ENCODE measurements at places on chromosomes 7 and 10.
A peak's percentile ranks its signal among the peaks of the same experiment; 100 is the strongest.

GRCh38 chr10:79038104-79038840 lies 30.5 kb upstream of the ZMIZ1 start:
- no peak for DNase-seq

DNA sequence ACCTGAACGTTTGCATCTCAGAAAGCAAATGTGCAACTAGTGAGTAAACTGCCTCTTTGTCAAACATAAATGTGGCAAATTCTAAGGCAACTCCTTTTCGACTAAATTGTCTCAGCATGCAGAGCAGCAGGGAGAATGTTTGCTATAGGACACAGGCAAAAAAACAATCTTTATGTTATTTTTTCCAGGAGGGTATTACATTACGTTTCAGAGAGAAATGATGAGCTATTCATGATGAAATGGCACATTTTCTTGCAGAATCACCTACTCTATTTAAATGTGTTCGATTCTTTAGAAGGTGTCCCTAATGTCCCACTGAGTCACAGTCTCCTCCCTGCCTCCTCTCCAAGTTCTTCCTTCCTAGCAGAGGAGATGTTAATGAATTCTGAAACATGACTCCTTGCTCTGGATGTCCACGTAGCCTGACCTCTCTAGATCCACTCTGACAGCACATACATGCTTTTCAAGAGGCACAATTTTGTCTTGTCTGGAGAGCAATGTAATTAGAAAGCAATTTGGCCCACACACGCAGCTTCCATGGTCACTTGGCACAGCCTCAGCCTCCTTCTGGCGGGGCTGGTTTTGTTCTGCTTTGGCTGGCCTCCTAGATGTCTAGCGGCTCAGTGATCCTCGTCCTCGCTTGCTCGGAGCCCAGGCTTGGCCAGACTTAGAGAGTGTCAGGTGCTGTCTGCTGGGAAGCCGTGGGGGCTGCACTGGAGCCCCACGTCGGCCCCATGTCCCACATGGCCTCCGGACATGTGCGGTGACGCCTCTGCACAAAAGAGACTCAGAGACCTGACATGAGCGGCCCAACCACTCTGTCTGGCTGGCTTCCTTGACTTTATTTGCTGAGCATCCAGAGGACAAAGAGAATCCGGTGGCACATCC lies 125.7 kb upstream of the ZNF438 start:
- peak; percentile 48 for DNase-seq

DNA sequence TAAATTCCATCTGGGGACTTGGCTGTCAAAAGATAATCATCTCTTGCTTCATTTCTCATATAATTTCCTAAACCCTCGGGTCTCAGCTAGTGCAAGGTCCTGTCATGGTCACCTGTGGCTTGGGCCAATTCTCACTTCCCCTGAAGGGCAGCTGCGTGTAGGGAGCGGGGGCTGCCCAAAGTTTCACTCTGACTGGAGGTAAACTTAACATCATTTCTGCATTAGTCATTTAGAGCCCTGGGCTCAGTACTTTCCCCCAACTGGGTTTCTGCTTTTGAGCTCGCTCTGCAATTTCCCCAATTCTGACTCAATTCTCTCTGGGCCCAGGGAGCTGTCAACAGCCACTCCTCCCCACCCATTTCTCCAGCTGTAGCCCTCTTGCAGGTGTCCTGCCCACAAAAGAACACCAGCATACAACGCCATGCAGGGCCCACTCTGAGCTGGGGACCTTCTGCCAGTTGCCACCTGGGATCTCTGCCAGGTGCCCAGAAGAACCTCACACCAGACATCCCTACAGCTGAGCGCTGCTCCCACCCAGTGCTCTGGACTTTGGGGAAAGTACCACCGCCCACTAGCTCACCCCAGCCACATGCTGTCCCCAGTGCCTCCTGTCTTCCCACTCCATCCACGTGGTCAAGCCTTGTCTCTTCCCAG lies 37.9 kb downstream of the VOPP1 start:
- no peak for DNase-seq

DNA sequence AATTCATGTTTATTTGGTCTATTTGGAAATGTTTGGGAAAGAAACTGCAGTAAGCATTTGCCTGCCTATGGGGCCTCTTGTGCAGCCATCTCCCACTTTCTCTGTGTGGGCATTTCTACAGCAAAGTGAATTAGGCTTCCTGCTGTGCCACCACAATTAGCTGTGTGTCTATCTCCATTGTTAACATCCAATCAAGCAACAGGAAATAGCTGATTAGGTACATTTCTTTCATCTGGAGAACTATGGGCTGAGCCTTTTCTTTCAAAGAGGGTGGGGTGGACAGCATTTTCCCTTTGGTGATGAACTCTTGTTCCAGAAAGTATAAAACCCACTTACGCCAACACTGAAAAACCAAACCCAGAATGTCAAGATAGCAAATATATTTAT lies 640.0 kb downstream of the ACTR3B start:
- DNase-seq = no peak

DNA sequence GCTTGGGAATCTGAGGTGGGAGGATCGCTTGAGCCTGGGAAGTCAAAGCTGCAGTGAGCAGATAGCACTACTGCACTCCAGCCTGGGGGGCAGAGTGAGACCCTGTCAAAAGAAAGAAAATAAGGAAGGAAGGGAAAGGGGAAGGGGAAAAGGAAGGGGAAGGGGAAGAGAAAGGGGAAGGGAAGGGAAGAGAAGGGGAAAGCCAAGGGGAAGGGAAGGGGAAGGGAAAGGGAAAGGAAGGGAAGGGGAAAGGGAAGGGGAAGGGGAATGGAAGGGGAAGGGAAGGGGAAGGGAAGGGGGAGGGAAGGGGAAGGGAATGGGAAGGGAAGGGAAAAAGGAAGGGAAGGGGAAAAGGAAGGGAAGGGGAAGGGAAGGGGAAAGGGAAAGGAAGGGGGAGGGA lies 41.5 kb downstream of the ARHGAP19 start:
- DNase-seq = no peak

DNA sequence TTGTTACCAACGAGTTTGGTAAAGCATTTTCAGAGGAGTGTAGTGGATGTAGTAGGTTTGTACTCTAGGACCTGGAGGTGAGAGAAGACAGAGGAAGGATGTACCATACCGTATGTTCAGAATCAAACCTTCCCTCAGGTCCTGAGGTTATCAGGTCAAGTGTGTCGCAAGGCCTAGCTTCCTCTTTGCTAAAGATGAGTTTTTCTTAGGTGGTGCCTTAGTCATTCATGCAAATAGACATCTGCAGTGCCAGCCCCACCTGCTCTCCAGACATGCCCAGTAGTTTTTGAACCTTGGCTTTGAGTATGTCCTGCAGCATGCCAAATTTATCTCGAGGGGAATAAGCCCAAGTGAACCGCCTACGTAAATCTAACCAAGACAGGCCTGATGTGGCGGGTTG lies 71.3 kb downstream of the HDAC9 start:
- no peak for DNase-seq

GRCh38 chr10:18658271-18659124 lies 733 bp upstream of the ARL5B start:
- DNase-seq = no peak

DNA sequence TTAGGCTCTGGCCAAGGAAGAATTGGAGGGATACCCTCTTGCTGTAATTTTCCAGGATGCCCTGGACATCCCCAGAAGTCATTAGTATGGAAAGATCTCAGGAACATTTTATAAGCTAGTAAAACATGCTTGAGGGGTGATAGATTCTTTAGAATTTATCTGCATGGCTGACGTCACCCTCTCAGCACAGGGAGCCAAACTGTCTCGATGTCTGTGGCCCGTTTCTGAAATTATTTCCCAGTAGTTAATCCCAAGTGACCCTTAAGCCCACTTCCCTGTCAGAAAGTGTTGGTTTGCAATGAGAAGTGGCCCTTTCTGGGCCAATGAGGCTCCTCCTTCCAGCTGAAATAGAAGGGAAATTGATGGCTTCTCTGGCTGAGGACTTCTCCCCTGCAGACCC lies 184.5 kb upstream of the BMPER start:
- no peak for DNase-seq

GRCh38 chr7:73966941-73967831 lies 60.8 kb upstream of the ELN start:
- DNase-seq = no peak

GRCh38 chr7:111839261-111839660 lies 277.0 kb upstream of the IMMP2L start:
- DNase-seq = no peak

- DNase-seq = no peak
Measured at GRCh38 chr7:14270099-14270498, 280.6 kb upstream of the ETV1 start.

GRCh38 chr10:110993024-110993693 lies 73.8 kb downstream of the SHOC2 start:
- DNase-seq = peak; percentile 53

DNA sequence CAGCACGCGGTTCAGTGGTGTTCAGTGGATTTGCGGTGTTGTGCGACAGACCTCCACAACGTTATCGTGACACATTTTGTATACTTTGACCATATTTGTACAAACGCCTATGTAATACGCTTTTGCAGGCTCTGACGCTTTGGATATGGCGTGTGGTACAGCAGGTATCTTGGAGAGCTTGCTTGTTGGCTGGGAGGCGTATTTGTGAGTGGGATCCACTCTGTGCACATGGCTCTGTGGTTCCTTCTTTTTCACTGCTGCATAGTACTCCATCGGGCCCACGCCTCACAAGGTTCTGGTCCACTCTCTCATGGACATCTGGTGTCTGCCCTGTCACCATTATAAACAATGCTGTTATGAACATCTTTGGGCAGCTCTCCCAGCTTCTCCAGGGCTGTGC lies 53.2 kb downstream of the ELFN1 start:
- DNase-seq = no peak

- peak; percentile 46 for DNase-seq
Measured at GRCh38 chr7:84701524-84702306, 485.1 kb downstream of the SEMA3D start.

- DNase-seq = no peak
Measured at GRCh38 chr7:125098377-125098970, 168.8 kb upstream of the POT1 start.

- DNase-seq = no peak
Measured at GRCh38 chr10:130218181-130218641, 82.0 kb downstream of the GLRX3 start.

DNA sequence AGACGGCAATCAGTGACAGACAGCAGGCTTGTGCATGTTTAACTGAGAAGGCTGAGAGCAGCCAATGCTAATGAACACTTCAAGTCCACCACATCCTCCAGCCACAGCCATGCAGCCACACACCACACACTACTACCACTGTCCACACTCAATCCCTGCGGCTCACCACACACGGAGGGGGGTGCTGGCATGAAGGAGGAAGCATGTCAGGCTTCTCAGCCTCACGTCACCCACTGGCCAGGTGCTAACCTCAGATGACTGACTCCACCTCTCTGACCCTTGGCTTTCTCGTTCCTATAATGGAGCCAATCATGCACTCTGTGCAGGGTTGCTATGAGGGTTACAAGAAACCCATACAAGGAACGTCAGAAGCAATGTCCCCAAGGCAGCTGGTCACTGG lies 165.4 kb upstream of the RNF32 start:
- no peak for DNase-seq

DNA sequence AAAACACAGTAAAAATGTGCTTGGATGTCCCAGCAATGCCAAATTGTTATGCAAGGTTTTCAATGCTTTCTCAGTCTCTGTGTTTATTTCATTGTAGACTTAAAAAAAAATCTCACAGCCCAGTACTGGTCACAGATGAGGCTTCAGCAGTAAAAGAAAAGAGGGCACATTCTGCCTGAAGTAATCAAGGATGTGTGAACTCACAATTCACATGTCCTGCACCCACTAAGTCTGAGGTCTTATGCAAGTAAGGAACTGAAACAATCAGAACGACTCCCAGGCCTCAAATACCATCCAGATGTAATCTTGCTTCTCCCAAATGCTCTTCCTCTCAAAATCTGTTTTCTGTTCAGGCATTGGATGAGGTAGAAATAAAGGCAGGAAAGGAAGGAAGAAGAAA lies 33.7 kb downstream of the ADRB1 start:
- DNase-seq = no peak

GRCh38 chr7:148761499-148762278 lies 63.0 kb downstream of the CUL1 start:
- no peak for DNase-seq

DNA sequence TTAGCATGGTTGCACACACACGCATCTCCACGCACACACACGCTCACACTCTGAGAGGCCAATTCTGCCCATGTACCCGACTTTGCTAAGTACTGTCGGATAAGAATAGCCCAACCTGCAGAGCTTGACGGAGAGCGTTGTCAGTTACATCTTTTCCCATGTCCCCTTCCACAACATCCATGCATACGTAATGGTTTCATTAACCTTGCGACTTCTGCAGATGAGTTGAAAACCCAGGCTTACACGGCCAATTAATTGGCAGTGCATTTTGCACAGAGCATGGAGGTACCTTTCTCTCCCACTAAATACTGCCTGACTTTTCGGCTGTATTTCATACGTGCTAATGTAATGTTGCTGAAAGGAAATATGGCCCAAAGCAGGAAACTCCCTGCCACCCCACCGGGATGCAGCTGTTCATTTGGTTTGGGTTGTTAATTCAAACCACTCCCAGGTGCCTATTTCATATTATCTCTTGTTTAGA lies 291.2 kb upstream of the HABP2 start:
- no peak for DNase-seq

GRCh38 chr10:112239347-112239746 lies 43.9 kb upstream of the TECTB start:
- DNase-seq = no peak

- DNase-seq = no peak
Measured at GRCh38 chr10:126704649-126705048, 34.2 kb upstream of the C10orf90 start.

- no peak for DNase-seq
Measured at GRCh38 chr7:30727061-30727945, 24.6 kb upstream of the INMT start.

GRCh38 chr10:9814285-9814864 lies 1203.3 kb upstream of the CELF2 start:
- no peak for DNase-seq

- DNase-seq = no peak
Measured at GRCh38 chr7:78516450-78516849, 717.9 kb downstream of the PHTF2 start.

Data from AG04450 (cell line).